ENCODE measurements at places on chromosomes 7 and 10. TPM values are rescaled to one million over a fixed set of nuclear protein-coding genes. Genes with fewer than 3 reads are reported as not detected.

DNA sequence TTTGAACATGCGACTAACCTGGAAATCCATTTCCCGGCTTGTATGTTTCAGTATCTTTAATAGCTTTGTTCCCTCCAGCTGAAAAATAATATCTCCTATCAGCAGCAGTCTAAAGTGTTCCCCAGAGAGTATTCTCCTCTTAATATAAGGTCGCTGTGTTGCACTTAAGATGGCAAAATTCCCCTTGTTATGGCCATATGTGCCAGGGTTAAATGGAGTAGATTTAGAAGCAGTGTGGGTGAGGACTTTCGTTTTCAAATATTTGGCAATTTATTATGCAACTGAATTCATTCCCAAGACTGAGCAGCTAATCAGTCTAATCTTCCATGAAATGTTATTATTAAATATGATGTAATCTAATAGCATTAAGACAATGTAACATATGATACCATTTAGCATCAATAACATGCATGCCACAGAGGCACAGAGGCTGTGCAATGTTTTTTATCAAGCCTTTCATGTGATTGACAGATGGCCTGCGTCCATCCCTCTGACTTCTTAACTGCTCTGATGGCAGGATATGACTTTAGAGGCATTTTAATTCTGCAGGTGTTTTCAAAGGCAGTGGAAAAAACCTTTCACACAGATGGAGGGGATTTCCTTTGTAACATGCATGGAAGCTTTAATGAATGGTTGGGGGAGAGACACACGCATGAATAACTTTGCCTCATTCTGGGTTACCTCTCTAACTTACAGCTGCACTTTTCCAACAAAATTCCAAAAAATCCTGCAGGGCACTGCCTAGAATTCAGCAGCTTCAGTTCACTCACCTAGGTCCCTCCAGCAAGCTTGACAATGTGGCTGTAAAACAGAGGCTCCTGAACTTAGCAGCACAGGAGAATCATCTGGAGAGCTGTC is 55.1 kb upstream of the ZPBP start:
- DNase-seq = no peak

DNA sequence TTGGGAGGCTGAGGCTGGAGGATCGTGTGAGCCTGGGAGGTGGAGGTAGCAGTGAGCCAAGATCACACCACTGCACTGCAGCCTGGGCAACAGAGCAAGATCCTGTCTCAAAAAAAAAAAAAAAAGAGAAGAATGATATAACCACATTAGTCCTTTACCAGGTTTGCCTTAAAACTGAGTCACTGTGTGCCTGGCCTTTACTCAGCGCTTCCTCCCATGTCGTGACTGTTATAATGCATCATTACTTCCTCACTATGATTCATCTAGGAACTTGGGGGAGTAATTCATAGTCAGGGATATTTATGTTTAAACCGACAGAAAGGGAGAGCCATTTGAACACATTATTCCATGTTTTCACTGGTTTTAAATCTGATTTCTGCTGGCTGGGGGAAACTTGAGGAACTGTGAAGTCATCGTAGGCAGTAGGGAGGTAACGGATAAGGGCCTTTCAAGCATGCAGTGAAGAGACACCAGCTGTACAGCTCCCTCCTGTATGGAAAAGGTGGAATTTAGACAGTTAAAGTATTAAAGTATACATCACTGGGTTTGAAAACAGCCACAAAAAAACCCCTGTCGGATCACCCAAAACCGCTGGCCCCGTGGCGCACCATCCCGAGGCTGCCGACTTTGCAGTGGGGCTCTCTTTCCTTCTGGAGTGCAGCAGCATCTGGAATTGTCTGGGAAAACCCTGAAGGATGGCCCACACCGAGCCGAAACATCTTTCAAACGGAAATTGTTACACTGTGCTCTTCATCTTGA is 119.8 kb downstream of the NKX6-2 start:
- no peak for DNase-seq

DNA sequence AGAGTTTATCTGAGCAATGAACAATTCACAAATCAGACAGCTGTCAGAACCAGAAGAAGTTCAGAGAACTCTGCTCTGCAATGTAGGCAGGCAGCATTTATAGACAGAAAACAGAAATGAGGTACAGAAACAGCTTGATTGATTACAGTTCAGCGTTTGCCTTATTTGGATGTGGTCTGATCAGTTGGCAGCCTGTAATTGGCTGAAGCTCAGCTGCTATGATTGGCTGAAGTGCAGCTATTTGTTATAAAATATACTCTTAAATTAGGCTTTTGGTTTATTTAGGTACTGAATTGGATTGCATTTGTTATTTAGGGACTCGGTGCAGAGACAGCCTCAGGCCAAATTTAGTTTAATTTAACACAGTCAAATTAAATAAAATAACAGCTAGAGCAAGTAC is 85.8 kb upstream of the JAZF1 start:
- no peak for DNase-seq

DNA sequence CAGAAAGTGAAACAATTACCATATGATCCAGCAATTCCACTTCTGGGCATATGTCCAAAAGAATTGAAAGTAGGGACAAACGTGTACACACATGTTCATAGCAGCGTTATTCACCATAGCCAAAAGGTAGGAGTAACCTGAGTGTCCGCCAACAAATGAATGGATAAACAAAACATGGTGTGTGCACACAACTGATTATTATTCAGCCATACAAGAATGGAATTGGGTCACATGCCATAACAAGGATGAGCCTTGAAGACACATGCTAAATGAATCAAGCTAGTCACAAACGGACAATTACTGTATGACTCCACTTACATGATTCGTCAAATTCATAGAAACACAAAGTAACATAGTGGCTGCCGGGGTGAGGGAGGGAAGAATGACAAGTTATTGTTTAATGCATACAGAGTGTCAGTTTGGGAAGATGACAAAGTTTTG is 4.1 kb upstream of the OIT3 start:
- DNase-seq = no peak

- DNase-seq = no peak
Measured at GRCh38 chr7:2062648-2063047, 170.1 kb downstream of the MAD1L1 start.

DNA sequence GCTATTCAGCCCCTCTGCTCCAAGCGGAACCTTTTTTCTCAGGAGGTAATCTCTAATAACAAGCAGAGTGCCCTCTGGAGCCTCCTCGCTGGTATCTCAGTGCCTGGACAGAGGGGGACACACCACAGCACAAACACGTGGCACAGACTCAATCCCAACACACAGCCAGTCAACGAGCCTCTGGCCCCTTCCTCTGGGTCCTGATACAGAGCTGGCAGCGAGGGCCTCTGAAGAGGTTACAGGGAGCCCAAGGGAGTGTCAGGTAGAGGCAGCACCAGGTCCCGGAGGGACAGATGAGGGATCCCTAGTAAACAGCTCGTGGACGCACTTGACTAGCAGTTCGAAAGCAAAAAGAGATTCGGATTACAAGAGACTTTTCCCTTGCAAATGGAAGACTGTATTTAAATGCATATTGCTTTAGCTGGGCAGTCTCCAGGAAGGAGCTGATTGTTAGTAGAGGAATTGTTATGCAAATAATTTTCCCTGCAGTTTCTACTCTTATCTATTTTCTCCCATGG is 14.1 kb downstream of the CXCL12 start:
- DNase-seq = no peak

- no peak for DNase-seq
Measured at GRCh38 chr7:142759433-142759832, 10.2 kb downstream of the PRSS1 start.

- no peak for DNase-seq
Measured at GRCh38 chr10:78936412-78937342, 132.1 kb upstream of the ZMIZ1 start.

GRCh38 chr10:131726967-131727366 is 173.8 kb upstream of the PPP2R2D start:
- DNase-seq = no peak

DNA sequence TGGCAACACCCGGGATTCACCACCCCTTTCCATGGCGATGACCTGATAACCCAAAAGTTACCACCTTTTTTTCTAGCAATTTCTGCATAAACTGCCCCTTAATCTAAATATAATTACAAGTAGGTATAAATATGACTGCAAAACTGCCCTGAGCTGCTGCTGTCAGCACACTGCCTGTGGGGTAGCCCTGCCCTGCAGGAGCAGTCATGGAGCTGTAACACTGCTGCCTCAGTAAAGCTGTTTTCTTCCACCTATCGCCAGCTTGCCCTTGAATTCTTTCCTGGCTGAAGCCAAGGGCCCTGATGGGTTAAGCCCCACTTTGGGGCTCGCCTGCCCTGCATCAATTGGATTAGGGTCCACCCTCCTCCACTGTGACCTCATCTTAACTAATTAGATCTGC is 368.8 kb downstream of the SFMBT2 start:
- DNase-seq = no peak

DNA sequence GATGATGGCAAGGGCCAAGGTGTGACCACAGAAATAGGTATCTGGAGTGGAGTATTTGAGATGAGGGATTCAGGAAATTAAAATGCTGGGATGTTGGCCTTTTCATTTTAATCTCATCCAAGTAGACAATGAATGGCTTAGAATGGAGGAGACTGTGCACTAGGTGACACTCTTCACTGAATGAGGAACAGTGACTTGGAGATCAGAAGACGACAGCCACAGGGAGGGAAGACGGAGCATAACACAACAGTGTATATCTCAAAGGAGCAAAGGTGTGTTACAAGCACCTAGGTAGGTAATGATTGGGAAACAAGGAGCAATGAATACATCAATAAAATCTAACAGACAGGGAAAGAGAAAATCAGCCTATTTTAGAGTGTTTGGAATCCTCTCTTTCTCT is 4.1 kb upstream of the TAX1BP1 start:
- no peak for DNase-seq

GRCh38 chr7:111063166-111063565 is 27.8 kb upstream of the LRRN3 start:
- DNase-seq = no peak

GRCh38 chr10:124105594-124105993 is 12.2 kb upstream of the CHST15 start:
- DNase-seq = no peak

DNA sequence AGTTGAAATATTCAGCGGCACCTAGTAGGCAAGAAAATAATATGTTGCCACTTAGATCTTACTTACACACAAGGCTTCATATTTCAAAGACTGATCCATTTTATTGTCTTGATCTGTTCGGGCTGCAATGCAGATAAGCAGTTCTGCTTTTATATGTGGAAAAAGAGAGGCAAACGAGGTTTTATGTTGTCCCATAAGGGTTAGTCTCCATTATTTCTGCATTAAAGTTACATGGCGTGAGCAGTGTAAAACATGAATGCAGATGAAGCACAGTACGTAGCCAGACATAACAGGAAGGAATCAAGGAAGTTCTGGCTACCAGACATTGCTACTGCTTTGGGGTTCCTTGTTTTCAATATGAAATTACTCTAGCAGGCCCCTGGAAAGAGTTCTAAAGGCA is 224.8 kb downstream of the BBS9 start:
- DNase-seq = no peak

DNA sequence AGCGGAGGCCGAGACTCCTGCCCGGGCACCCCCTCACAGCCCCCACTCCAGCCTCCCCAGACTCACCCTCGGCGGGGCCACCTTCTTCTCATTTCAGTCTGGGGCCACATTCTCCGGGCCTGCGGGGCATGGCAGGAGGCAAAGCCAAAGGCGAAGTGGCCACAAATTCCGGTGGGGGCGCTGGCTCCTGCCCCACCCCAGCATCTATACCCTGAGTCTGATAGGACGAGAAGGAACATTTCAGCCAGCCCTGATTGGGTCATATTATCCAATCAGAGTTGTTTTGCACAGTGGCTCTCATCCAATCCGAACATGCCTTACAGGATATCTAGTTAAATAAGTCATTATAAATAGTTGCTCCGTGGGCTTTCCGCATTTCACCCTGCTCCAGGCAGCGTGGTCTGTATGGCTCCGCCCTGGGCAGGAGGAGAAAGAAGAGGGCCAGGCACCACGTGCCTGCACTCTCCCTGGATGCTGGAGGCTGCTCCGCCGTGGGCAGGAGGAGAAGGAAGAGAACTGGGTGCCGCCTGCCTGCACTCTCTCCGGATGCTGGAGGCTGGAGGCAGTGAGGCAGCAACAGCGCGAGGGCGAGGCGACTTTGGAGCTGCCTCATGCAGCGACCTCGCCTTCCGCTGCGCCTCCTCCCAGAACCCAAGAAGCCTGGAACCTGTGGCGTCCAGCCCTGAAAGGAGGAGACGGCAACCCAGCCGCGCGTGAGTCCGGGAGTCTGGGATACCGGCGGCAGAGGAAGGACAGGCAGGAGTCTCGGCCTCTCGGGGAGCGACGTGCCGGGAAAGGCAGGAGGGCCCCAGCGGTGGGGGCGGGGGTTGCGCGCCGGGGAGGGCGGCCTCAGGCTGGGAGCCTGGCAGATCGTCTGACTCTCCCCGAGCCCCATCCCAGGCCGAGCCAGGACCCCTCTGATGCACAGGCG is 162.9 kb downstream of the ZNF33B start:
- peak; percentile 6 for DNase-seq

DNA sequence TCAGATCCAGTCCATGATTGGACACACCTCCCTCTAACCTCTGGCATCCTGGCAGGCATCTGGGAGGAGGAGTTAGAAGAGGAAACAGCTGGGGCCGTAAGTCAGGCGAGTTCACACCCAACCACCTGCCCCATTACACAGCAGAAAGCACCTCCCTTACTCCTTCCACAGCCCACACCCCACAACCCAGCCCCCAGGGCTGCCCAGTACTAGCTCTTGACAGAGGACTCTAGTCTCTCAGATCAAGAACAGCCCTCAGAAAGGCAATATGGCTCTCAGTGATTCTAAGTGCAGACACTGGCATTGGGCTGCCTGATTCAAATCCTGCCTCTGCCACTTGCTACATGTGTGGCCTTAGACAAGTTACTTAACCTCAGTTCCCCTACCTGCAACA is 34.1 kb downstream of the KCNMA1 start:
- no peak for DNase-seq

DNA sequence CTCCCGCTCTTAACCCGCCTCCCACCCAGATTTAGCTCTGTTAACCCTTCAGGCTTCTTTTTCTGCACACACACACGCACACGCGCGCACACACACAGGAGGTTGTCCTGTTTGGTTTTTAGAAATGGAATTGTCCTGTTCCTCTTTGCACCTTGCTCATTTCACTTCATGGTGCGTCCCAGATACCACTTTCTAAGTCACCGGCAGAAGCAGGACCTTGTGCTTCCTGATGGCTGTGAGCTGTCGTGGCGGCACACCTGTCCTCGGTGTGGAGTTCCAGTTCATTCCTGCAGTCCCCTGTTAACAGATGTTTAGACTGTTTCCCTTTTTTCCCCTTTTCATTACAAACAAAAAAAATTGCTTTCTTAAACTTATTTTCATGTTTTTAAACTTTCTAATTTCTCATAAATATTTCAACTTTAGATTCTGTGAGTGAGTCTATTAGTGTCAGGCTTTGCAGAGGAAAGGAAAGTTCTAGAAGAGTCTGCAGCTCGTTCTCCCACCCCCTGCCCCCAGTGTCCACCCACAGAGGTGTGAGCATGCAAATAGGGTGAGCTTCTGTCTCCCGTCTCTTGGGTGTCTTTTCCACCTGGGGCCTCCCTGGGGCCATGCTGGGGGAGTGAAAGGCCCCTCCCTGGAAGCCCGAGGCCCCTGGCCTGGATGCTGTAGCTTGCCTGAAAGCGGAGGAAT is 85.5 kb downstream of the LHPP start:
- no peak for DNase-seq

Gene SCD
- polyA plus RNA-seq = 596 TPM

Gene GALNT17
- polyA plus RNA-seq = not detected

Gene GBF1
- polyA plus RNA-seq = 17.1 TPM

Gene LYZL1
- polyA plus RNA-seq = not detected

Gene VIPR2
- polyA plus RNA-seq = not detected

Gene HOXA11
- polyA plus RNA-seq = 0.04 TPM

Gene GNAT3
- not detected for polyA plus RNA-seq

Gene ZCWPW1
- polyA plus RNA-seq = 2.4 TPM

Gene NFKB2
- 12.5 TPM for polyA plus RNA-seq

Gene VAX1
- not detected for polyA plus RNA-seq
